ENCODE measurements at places on chromosomes 3 and 15. TPM values are rescaled to one million over a fixed set of nuclear protein-coding genes. Genes with fewer than 3 reads are reported as not detected.

- peaks cover 28% of the 10 kb centered on the region for H3K4me1 ChIP-seq
- no peak overlapping the region for H3K27ac ChIP-seq
- no peak overlapping the region for H3K4me3 ChIP-seq
- H3K36me3 ChIP-seq: no peaks in the 10 kb centered on the region
- no peak for DNase-seq
Measured at GRCh38 chr15:57566834-57567233, 24.9 kb upstream of the MYZAP start.

DNA sequence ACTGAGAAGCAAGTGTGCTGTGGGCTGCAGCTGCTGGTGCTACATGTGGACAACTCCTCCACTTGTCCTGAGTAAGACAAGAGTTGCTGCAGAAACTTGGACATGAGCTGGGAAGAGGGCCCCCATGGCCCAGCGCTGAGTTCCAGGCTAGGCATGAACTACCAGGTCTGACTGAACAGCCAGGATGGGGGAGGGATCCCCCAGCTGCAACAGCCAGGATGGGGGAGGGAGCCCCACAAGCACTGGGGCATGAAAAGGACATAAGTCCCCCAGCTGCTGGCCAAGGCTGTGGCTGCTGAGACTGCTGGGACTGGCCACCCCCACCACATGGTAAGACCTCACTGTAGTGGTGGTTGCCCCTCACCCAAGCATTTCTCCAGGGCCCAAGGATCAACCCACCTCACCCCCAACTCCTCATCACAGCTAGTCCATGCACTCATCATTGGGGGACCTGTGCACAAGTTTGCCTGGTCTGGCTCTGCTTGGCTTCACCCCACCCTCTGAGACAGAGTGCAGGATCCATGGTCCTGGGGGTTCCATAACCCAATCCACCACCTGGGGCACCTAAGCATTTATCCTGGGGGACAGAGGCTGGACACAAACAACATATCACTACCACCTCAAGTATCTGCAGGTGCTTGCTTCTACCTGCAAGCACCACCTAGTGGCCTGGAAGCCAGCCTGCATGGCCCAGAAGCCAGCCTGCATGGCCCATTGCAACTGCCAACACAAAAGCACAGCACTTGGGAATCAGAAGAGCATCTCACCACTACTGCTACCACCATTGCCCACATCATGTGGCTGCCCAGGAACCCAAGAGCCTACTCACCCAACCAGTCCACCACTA is 84.5 kb upstream of the STT3B start:
- no peak overlapping the region for H3K27ac ChIP-seq
- DNase-seq: peak; percentile 28
- peaks cover 17% of the 10 kb centered on the region for H3K36me3 ChIP-seq

GRCh38 chr3:58994746-58995330 is 55.0 kb downstream of the CFAP20DC start:
- H3K36me3 ChIP-seq: no peaks in the 10 kb centered on the region
- DNase-seq: peak; percentile 70
- peaks cover 2% of the 10 kb centered on the region for H3K4me1 ChIP-seq
- H3K27me3 ChIP-seq: peaks cover 10% of the 10 kb centered on the region
- H3K27ac ChIP-seq: no peak overlapping the region

GRCh38 chr3:161043336-161044035 is 61.7 kb downstream of the B3GALNT1 start:
- H3K27ac ChIP-seq: no peak overlapping the region
- H3K27me3 ChIP-seq: peaks cover 5% of the 10 kb centered on the region
- DNase-seq: no peak
- no peaks in the 10 kb centered on the region for H3K4me1 ChIP-seq
- no peak overlapping the region for H3K4me3 ChIP-seq

DNA sequence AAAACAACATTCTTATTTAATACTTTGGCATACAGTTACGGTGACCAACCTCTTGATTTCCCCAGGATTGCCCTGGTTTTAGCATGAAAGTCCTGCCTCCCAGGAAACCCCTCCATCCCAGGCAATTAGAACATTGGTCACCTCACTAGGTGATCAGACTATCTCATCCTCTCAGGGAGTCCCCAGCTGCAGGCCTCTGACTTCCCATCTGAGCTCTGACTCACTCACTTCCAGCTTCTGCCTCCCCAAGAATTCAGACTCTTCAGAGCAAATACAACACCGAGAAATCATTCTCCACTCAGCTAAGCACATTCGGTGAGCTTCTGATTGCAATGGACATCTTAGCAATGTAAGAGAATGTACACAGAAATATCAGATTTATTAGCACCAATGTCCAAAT is 92.4 kb upstream of the HES1 start:
- no peak for DNase-seq
- H3K36me3 ChIP-seq: no peaks in the 10 kb centered on the region
- no peak overlapping the region for H3K4me3 ChIP-seq
- peaks cover 7% of the 10 kb centered on the region for H3K27me3 ChIP-seq

PLIN1 gene
- total RNA-seq: 0.07 TPM

NAALADL2 gene
- not detected for total RNA-seq

All from activated CD4-positive, alpha-beta T cell treated with anti-CD3 and anti-CD28 coated beads, Interleukin-2, amount 10 ng/mL, durations not matched to agents 7 days and 5 days (primary cell).